ENCODE measurements at places on chromosomes 16 and 17.

DNA sequence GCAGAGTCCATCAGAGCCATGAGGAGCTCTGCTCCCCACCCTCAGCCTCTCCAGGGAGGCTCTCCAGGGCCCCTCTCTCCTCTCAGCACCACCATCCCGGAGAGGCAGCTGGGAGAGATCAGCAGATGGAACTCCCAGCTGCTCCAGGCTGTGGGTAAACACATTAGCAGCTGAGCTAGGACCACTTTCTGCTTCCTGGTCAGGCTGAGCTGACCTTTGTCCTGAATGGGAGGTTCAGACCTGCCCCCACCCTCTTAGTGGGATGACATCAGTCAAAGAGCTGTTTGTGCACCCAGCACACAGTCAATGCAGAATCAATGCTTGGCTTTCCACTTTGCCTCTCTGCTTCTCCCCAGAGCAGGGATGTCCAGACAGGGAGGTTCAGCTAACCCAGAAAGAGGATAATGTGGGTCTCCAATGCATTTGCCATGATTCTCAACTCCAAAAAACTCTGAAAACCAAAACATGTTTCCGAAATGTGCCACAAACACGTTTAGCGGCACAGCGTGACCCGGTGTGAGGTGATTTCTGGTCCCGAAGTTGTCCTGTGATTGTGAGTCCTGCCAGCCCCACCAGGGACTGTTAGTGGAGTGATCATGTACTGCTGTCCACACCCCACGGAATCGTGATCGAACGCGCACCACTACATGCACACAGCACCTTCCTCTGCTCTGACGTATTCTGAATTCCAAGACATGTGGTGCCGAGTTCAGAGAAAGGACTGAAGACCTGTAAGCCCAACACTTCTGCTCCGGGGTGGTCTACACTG, 6.7 kb downstream of the GPR142 start:
- DNase-seq: no peak

- DNase-seq: no peak
These were observed 103.9 kb downstream of the SOCS1 start for GRCh38 chr16:11151885-11152629.

- no peak for DNase-seq
These were observed 20.8 kb downstream of the ZNHIT3 start for GRCh38 chr17:36507266-36507665.

- DNase-seq: no peak
These were observed 3.0 kb downstream of the MT2A start for GRCh38 chr16:56611281-56611833.

DNA sequence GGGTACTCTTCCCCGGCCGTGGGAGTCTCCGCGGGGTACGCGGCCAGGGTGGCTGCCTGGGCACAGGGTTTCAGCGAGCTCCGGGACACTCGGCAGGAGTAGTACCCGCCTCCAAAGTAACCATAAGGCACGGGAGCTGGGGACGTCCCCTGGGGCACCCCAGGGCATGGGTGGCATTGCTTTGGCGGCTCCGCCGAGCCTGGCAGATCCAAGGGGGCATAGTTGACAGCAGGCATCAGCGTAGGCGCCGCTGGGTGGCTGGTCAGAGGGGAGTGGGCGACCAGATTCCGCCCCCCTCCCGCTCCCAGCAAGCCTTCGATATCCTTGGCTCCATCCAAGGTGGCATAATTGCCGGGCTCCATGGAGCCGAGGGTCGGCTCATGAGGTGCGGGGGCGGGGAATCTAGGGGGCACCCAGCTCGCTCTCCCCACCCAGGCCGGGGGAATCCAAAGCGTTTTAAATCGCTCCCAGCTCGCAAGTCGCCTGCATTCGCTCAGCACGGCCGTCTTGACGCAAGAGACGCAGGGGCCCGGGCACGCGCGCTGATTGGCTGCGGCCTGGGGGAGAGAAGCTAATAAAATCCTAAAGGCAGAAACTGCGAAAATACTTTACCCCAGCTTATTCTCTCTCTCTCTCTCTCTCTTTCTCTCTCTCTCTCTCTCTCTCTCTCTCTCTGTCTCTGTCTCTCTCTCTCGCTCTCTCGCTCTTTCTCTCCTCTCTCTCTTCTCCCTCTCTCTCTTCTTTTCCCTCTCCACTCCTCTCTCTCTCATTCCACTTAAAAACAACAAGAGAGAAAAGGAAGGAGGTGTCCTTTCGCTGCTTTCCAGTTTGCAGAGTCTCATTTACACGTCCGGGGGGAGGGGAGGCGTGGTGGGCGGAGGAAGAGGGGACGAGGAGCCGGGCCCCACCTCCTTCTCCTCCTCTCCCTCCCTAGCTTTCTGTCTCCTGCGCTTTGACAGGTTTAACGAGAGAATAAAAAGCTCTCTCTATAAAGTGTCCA, at the start of gene HOXB13:
Gene HOXB13, minus strand, starts transcription at position 519 of the 1,000 bp plus-strand sequence. Its CDS starts 157 bp downstream, at position 362.
- peak; percentile 90 for DNase-seq

- no peak for DNase-seq
These were observed 18.4 kb downstream of the OSBPL7 start for GRCh38 chr17:47803201-47803600.

DNA sequence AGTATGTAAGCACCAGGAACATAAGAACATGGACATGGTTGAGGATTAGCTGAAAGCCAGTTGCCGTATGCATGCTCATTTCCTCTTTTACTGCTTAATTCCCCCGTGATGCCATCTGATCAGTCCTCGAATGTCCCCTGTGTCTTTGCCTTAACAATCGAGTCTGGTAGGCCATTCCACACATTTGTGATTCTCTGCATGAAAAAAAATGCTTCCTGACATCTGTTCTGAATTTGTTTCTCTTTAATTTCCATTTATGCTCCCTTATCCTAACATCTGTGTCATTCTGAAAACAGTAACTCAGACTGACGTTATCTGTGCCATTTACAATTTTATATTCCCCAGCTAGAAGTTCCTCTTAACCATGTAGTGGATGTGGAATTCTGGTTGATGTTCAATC, 158.2 kb upstream of the TOX3 start:
- no peak for DNase-seq

- DNase-seq: no peak
These were observed 44.8 kb downstream of the GLG1 start for GRCh38 chr16:74562117-74562516.

DNA sequence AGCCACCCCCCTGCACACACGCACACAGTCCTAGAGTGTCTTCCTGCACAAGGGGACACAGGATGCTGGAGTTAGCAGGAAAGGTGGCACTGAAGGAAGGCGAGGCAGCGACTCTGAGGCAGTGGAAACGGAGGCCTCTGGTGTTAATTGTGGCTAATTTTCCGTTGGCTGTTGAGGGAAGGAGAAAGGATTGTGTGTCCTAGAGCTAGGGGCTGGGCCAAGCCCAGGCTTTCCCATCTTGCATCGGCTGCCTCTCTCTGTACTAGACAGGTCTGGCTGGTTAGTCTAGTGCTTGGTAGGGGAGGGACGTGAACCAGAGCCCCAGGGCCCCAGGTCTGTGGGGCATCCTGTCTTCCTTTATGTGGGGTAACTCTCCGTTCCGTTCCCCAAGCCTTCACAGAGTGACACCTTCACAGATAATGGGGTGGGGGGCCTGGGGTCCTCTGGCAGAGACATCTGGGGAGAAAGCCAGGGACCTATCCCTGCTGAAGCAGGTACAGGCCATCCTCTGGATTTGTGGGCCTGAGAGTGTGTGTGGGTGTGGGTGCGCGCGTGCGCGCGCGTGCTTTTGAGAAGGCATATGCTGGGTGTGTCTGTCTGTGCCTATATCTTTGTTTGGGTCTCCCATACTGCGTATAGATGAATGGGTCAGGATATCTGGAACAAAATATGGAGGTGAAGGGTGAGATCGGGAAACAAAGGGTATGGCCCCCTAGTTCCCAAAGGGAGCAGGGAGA, at the start of gene CHD3:
Gene CHD3, plus strand, starts transcription at position 606 of the 737 bp plus-strand sequence. CDS start 212 bp downstream, outside the sequence.
- peak; percentile 86 for DNase-seq

GRCh38 chr16:85286951-85287814, 174.9 kb upstream of the CIBAR2 start:
- DNase-seq: peak; percentile 36

GRCh38 chr16:31440516-31441184, 1.9 kb downstream of the ZNF843 start:
- no peak for DNase-seq

- DNase-seq: no peak
These were observed 34.1 kb upstream of the CDC6 start for GRCh38 chr17:40253565-40253964.

- peak; percentile 89 for DNase-seq
These were observed 27.8 kb downstream of the AXIN1 start for GRCh38 chr16:324451-325334.

GRCh38 chr16:66476328-66477027, 49.4 kb downstream of the BEAN1 start:
- DNase-seq: no peak

GRCh38 chr16:9908613-9909012, 273.6 kb downstream of the GRIN2A start:
- DNase-seq: no peak

DNA sequence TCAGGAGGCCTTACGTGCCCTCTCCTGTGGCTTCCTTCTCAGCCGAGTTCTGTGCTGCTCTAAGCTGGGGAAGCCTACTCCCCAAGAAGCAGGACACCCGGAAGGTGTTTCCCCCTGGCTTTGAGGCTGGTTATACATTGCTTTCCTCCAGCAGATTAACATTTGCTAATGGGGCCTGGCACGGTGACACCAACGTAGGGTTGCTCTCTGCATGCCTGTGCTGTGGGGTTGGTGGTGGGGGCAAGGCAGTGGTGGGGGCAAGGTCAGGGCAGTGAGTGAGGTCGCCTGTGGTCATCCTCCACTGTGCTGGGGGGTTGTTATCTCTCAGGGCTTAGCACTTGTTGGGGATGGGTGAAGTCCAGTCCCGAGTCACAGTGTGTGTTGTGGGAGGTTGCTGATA, 4.2 kb downstream of the USP6 start:
- no peak for DNase-seq

- DNase-seq: no peak
These were observed 4.2 kb downstream of the ATP2A3 start for GRCh38 chr17:3959921-3960601.
